ENCODE measurements at places on chromosomes 2 and 18. TPM values are rescaled to one million over a fixed set of nuclear protein-coding genes. Genes with fewer than 3 reads are reported as not detected.

- H3K27me3 ChIP-seq, result no peaks in the 10 kb centered on the region
- peak overlapping the region; percentile 69 for H3K27ac ChIP-seq
- no peak for DNase-seq
Measured at GRCh38 chr2:105796791-105797190, 52.1 kb downstream of the NCK2 start.

- no peaks in the 10 kb centered on the region for H3K27me3 ChIP-seq
- no peak overlapping the region for H3K27ac ChIP-seq
- H3K4me3 ChIP-seq, result no peak overlapping the region
- DNase-seq, result no peak
- no peaks in the 10 kb centered on the region for H3K36me3 ChIP-seq
Measured at GRCh38 chr2:225112362-225113126, 70.3 kb upstream of the DOCK10 start.

GRCh38 chr18:22703883-22704585, 229.1 kb upstream of the RBBP8 start:
- no peaks in the 10 kb centered on the region for H3K4me1 ChIP-seq
- H3K27ac ChIP-seq, result no peak overlapping the region
- DNase-seq, result peak; percentile 57

FNDC4 gene
- not detected for total RNA-seq

- H3K36me3 ChIP-seq, result no peaks in the 10 kb centered on the region
- no peak overlapping the region for H3K4me3 ChIP-seq
- no peak overlapping the region for H3K27ac ChIP-seq
- no peaks in the 10 kb centered on the region for H3K4me1 ChIP-seq
- no peak for DNase-seq
- no peaks in the 10 kb centered on the region for H3K27me3 ChIP-seq
Measured at GRCh38 chr2:200321780-200322534, 15.5 kb downstream of the SPATS2L start.

GALR1 gene
- total RNA-seq, result not detected

INHBB gene
- not detected for total RNA-seq

DNA sequence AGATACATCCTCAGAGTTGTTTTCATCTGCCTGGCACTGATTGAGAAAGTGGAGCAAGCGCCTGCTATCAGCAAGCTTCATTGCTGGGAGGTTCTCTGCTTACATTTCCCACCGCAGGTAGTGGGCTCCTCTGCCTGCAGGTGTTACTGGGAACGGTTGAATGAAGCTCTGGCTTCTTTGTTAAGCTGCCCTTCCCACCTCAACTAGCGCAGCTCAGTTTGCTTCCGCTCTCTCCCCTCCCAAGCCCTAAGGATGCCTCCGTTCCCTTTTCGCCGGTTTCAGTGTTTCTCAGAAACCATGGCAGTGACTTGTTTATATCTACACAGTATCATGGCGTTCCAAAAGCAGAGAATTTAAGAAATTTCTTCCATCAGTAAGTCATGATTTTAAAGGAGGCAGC, 72.2 kb upstream of the B3GNT7 start:
- no peaks in the 10 kb centered on the region for H3K36me3 ChIP-seq
- peaks cover 16% of the 10 kb centered on the region for H3K4me1 ChIP-seq
- H3K4me3 ChIP-seq, result no peak overlapping the region
- no peaks in the 10 kb centered on the region for H3K27me3 ChIP-seq
